Ovary (tissue), 10 donors: ENCODE measurements at places on chromosomes 2 and 18.

GRCh38 chr2:23631389-23631788 is 246.4 kb downstream of the KLHL29 start:
- DNase-seq = no peak
- no peak overlapping the region for H3K27ac ChIP-seq
- no peaks in the 10 kb centered on the region for H3K36me3 ChIP-seq
- no peaks in the 10 kb centered on the region for H3K4me1 ChIP-seq
- H3K27me3 ChIP-seq = no peaks in the 10 kb centered on the region
- no peak overlapping the region for H3K4me3 ChIP-seq

- DNase-seq = no peak
- no peak overlapping the region for H3K27ac ChIP-seq
- peaks cover 2% of the 10 kb centered on the region for H3K4me1 ChIP-seq
- H3K27me3 ChIP-seq = no peaks in the 10 kb centered on the region
- H3K4me3 ChIP-seq = no peak overlapping the region
Measured at GRCh38 chr2:199160081-199160480, 297.7 kb downstream of the SATB2 start.

DNA sequence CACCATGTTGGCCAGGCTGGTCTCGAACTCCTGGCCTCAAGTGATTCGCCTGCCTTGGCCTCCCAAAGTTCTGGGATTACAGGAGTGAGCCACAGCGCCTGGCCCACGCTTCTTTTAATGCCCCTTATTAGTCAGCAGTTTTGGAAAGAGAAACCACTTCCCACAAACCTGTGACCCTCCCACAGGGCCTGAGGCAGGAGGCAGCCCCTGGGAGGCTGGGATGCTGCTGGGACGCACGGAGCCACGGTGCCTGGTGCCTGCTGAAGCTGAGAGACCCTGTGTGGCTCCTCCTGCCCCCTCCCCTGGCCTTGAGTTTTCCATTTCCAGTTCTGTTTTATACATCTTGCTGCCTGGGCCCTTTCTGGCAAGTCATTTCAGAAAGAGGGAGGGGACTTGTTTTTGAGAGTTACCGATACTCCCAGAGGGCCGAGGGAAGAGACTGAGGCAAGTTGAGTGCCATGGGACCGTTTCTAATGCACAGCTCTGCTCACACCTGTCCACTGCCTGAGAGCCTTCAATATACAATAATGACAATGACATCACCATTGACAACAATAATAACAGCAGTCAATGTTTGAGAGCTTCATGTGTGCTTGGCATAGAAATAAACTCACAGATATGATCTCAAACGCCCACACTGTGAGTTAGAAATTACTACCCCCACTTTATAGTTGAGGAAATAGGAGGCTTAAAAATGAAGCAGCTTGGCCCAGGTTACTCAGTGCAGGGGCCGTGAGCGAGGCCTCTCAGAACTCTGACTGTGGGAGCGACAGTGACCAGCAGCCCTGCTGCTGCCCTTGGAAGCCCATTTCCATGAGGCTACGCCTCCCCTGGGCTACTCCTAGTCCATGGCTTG is 78.1 kb upstream of the YWHAQ start:
- H3K4me1 ChIP-seq = no peaks in the 10 kb centered on the region
- no peaks in the 10 kb centered on the region for H3K36me3 ChIP-seq
- H3K27me3 ChIP-seq = no peaks in the 10 kb centered on the region
- no peak overlapping the region for H3K27ac ChIP-seq
- H3K4me3 ChIP-seq = no peak overlapping the region

- peaks cover 1% of the 10 kb centered on the region for H3K4me1 ChIP-seq
- no peak overlapping the region for H3K4me3 ChIP-seq
- no peaks in the 10 kb centered on the region for H3K36me3 ChIP-seq
- no peak overlapping the region for H3K27ac ChIP-seq
- H3K27me3 ChIP-seq = no peaks in the 10 kb centered on the region
Measured at GRCh38 chr18:55119016-55119415, 159.8 kb upstream of the CCDC68 start.
